ENCODE measurements at places on chromosomes 11 and 22.

- DNase-seq: no peak
These were observed 2.0 kb upstream of the CASTOR1 start for GRCh38 chr22:30291058-30291892.

GRCh38 chr22:25111579-25112517 lies 87.8 kb upstream of the CRYBB3 start:
- no peak for DNase-seq

DNA sequence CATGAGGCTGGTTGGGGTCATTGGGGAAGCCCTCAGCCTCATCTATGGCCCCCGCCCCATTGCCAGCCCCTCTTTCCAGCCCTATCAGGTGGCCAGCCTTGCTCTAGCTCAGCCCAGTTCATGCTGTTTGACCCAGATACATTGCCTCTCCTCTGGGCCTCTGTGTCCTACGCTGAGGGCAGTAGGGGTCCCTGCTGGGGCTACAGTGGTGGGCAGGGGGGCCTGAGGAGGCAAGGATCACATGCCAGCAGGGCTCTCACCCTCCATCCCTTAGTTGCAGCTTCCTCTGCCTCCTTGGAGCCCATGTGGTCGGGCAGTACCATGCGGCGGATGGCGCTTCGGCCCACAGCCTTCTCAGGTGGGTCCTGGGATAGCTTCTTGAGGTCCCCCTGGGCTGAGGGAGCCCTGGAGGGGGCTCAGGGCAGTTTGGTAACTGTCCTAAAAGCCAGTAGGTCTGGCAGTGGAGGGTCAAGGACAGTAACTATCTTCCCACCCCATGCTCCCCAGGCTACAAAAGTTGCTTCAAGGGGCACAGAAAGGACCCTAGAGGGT lies 19.2 kb downstream of the EMID1 start:
- DNase-seq: no peak

DNA sequence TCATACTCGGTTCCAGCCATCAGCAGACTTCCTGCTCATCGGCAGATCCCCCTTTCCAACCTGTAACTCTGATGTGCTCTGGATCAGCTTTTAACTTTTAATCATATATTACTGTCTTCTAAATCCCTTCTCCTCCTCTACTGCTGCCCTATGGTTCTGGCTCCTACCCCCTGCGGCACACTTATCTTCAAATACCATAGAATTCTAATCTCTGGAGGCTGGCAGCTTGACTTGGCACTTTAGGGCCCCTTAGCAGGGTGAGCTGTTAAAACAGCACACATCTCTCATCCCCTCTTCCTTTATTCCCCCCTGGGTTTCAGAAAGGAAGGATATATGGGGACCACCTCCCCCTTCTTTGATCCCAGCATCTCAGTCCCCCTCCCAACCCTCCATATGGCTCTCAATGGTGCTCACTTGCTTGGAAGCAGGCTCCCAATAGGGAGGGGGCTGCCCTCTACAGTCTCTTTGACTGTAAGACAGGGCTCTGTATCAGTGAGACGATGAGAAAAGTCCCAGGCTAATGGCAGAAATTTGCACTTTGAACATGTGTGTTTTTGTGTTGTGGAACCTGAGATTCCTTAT lies 4.4 kb upstream of the CNTF start:
- peak; percentile 20 for DNase-seq

GRCh38 chr22:29202212-29203192 lies 3.2 kb upstream of the EMID1 start:
- peak; percentile 40 for DNase-seq

Measured in CD4-positive, alpha-beta T cell treated with Interferon alpha-2 for 1 hour (primary cell).